ENCODE measurements at places on chromosomes 2 and 18. TPM values are rescaled to one million over a fixed set of nuclear protein-coding genes. Genes with fewer than 3 reads are reported as not detected.
A peak's percentile ranks its signal among the peaks of the same experiment; 100 is the strongest.

The FAM124B gene
- 119 TPM for polyA plus RNA-seq

The LOXHD1 gene
- not detected for polyA plus RNA-seq

The ERICH2 gene
- polyA plus RNA-seq = not detected

The CYTIP gene
- polyA plus RNA-seq = not detected

The FAM110C gene
- not detected for polyA plus RNA-seq

The RAB17 gene
- 0.41 TPM for polyA plus RNA-seq

The PJVK gene
- polyA plus RNA-seq = 1.3 TPM

DNA sequence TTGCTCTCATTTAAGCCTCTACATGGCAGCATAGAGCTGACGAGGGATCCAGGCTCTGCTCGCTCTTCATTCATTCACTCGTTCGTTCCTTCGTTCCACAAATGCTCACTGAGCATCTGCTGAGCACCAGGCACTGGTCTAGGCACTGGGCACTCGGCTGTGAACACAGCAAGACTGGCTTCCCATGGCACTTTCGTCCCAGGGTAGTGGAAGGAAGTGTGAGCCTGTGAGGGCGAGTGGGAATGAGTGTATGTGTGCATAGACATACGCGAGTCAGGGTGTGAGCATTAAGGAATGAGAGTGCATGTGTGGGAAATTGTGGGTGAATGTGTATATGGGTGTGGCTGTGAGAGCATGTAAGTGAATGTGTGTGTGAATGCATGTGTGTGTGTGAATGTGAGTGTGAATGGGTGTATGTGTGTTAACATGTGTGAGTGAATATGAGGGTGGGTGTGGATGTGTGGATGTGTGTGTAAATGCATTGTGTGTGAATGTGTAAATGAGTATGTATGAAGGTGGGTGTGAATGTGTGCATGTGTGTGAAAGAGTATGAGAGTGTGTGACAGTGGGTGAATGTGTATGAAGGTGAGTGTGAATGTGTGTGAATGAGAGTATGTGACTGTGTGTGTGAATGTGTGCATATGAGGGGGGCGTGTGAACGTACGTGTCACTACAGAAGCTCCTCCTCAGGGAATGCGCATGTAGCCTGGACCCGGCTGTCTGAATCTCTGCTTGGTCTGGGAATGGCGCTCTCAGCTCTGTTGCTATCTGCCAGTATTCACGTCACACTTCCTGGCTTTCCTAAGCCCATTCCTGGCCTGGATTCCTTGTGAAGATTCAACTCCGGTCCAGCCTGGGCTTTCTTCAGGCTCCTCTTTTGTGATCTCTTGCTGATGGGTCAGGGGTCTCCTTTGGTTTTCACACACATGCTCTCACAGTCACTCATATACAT is 28.8 kb downstream of the SNORC start:
- peak; percentile 61 for DNase-seq

- DNase-seq = no peak
Observed at GRCh38 chr2:72155737-72156136, 8.1 kb upstream of the CYP26B1 start.

DNA sequence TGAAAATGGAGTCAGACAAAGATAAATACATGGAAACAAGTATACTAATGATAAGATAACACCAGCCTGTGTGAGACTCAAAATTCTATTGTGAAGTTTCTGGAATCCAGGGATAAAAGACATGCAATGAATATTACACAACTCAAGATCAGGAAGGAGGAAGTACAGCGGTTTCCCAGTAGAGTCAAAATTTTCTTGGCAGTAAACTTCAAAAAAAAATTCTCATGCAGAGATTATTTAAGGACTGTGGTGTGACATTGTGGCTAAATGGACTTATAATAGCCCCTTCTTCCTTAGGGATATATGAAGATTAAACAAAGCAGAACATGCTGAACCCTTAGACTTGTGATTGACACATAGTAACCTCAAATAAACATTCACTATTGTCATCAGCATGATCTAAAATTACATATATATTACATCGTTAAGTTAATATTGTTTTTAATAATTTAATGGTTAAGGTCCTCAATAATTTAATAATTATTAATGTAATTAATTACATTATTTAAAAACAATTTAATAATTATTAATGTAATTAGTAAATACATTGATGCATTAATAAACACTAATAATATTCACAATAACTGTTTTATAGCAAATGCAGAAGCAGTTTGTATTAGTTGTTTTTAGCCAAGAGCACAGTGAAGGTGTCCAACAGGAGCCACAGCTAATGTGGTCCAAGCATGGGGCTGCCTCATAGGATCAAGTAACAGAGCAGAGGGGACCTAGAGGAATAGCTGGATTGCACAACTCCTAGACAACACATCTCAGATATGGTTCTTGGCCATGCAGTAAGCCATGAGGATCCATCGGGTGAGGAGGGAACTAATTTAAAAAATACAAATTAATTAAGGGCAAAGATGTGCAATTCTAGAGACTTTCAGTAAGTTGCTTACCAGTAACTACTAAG is 77.3 kb downstream of the POLE4 start:
- peak; percentile 9 for DNase-seq

GRCh38 chr18:49764032-49764431 is 49.3 kb downstream of the ACAA2 start:
- peak; percentile 6 for DNase-seq

GRCh38 chr18:49725809-49726674 is 87.3 kb downstream of the ACAA2 start:
- DNase-seq = peak; percentile 87

DNA sequence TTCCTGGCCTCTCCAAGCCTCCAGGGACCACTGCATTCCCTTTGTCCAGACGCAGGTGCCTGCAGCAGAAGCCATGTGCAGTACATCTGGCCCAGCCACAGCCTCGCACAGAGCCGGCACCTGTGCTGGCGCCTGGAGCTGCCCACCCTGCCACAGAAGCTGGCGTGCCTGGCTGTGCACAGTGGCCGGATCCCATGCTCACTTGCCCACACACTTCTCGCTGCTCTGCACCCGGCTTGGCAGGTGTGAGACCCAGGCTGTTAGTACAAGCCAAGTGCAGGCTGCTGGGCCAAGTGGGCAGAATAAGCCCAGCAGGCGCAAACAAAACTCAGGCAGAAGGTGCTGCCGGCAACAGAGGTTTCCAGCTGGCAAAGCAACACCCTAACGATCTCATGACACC is 124.5 kb upstream of the CCDC150 start:
- no peak for DNase-seq

DNA sequence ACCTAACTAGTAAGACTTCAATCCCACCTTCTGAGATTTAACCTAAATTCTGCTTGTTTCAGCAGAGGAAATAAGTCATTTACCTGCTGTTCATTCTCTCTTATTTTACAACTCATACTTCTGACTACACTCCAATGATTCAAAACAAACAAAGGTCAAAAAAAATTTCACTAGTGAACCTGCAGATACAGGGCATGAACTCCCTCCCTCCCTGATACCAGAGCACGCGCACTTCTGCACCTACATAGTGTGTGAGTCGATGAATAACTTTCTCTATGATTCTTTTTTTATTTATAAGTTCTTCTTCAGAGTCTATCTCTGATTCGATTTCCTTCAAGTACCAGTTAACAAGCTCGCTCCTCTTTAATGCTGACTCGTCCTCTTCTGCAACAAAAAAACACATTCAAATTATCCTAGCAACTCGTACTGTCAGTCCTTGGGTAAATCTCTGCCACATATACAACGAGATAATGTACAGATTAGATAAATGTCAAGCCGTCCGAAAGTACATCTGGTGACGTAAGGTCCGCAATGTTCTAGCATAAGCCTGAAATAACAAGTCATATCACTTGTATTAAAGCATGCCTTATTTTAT is 7.4 kb upstream of the LCT start:
- no peak for DNase-seq

DNA sequence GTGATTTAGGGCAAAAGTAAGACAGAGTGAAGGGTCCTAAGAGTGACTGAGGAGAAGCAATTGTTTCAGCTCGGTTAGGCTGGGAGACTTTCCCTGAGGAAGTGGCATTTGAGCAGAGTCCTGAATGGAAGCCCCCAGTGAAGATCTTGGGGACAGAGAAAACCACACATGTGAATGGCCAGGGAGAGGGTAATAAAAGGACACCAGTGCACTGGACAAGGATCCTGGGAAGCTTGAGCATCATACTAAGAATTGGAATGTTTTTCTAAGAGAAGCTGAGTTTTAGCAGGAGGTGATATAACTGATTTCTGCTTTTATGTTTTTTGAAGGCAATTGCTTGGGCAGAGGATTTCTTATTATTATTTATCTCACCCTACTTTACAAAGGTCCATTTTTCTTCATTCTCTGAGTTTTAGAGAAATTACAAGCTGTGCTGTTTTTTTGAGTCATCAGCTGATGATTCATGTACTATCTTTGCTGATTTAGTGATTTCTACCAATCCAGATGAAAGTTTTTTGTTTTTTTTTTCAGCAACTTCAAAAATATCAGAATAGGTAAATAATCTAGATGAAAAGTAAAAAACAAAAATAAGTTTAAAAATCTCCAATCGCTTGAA is 43.5 kb downstream of the MFSD6 start:
- DNase-seq = no peak

- peak; percentile 17 for DNase-seq
Observed at GRCh38 chr18:47899107-47899840, 31.2 kb downstream of the SMAD2 start.

GRCh38 chr2:11104794-11105660 is 50.2 kb upstream of the SLC66A3 start:
- no peak for DNase-seq

Data from endothelial cell of umbilical vein (primary cell).